ENCODE measurements at places on chromosomes 1 and 21.

DNA sequence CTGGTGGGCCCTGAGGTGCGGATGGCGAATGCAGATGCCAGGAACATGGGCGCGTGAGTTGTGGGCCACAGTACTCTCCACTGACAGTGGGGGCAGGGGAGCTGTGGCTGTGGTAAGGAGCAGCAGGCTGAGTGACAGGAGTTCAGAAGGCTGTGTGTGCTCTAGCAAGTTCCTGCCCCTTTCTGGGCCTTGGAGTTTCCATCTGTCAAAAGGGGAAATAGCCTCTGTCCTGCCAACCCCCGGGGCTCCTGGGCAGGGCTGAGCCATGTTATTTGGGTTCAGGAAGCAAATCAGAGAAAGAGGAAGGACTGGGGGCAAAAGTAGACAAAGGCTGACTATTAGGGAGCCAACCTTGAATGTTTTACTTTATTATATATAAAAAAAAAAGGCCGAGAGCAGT, 19.5 kb upstream of the MFN2 start:
- DNase-seq: no peak

- DNase-seq: no peak
Observed at GRCh38 chr1:111127923-111128643, 11.8 kb downstream of the DRAM2 start.

GRCh38 chr1:116286541-116286971, 86.5 kb upstream of the ATP1A1 start:
- DNase-seq: no peak

- peak; percentile 79 for DNase-seq
Observed at GRCh38 chr1:202861420-202862132, 27.4 kb downstream of the RABIF start.

DNA sequence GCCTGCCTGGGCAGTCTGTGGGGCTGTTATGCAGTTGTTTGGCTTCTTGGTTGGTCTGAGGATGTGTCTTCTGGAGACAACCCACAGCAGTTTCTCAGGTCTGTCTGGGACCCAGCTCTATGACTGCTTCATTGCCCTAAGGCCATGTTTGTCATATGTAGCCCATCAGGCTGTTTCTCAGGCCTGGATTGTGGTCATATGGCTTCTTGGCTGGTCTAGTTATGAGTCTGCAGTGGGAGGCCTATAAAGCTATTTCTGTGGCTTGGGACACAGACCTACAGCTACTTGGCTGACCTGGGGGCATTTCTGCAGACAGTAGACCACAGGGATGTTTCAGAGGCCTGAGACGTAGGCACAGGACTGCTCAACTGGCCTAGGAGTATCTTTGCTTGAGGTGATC, 41.5 kb downstream of the CHIA start:
- DNase-seq: no peak

All from LNCaP clone FGC (cell line).